Stimulated activated CD8-positive, alpha-beta memory T cell treated with anti-CD3 and anti-CD28 coated beads, Interleukin-4, amount 100 ng/mL, for 24 hours (primary cell): ENCODE measurements at places on chromosomes 13 and 19.
A peak's percentile ranks its signal among the peaks of the same experiment; 100 is the strongest.

GRCh38 chr19:6533746-6534418 is 3.1 kb downstream of the TNFSF9 start:
- no peak for DNase-seq

GRCh38 chr13:51562011-51562671 is 22.1 kb upstream of the WDFY2 start:
- DNase-seq = no peak

DNA sequence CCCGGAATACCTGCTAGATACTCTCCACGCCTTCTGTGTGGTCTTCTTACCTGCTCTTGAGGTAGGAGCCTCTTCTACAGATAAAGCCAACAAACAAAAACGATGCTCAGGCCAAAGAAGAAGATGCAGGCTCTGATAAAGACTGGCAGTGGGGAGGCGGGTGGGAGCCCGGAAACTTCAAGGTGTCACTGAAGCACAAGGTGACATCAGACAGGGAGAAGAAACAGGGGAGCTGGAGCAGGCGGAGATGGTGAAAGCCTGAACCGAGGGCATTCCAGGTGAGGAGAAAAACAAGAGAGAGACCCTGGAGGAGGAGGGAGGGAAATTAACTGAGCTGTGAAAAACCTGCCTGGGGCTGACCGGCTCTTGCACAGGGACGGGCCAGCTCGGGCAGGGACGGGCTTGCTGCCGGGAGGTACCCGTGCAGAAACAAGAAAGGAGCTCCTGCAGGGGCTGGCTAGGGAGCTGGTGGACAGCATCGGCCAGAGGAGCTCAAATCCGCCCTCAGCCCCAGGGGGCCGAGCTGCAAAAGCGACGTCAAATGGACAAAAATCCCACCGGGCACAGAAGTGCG is 19.0 kb downstream of the GNG7 start:
- no peak for DNase-seq

GRCh38 chr13:112105244-112105681 is 38.3 kb downstream of the SOX1 start:
- DNase-seq = no peak

GRCh38 chr13:52085421-52085820 is 43.5 kb downstream of the NEK5 start:
- no peak for DNase-seq

DNA sequence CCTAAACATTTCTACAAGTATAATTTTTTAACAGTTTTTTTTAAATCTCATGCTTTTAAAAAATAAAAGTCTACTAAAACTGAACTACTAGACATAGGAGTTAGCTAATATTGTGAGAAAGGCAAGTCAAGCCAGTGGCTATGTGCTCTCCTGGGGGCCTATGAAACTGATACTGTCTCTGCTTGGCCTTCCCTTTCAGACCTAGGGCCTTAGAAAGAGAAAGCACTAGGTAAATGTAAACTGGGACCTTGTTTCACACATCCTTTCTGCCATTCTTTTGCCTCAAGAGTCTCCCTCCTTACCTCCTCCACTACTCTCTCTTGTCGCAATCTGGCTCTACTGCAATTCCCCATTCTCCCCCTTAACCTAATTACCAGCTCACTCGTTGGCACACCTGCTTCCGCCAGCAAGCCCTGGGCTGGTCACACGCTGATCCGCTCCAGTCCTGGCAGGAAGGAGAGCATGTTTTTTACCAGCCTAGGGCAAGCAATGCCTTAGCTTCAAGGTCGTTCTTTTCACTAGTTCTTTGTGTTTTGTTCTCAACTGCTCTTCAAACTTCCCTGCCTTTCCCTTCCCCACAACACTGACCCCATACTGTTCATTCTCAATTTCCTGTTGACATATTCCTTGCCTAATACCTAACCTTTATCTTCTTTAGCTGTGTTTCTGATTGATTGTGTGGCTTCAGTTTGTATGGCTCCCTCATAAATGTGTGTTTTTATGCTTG is 23.1 kb downstream of the TBC1D4 start:
- DNase-seq = no peak

DNA sequence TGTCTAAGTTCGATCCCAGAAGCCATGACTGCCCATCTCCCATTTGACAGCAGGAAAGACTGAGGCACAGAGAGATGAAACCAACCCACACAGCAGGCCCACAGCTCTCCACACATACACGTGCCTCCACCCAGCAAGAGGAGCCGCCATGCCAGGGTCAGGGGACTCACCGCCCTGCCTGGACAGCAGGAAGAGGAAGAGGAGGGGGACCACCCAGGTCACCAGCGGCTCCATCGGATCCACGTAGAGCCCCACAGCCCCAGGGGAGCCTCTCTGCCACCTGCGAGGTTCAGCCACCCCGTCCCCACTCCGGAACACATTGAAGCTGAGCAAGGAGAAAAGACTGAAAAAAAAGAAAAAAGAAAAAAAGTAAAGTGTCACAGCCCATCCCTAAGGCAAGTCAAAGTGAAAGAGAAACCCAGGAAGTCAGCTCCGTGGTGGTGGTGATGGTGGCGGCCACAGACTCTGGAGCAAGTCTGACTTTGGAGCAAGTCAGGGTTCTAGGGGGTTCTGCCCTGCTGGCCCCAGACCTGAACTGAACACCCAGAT is at the start of gene IL12RB1:
Gene IL12RB1 (minus strand): TSS at position 345 of the 549 bp plus-strand sequence. CDS start 111 bp downstream, at position 234.
- DNase-seq = peak; percentile 27

DNA sequence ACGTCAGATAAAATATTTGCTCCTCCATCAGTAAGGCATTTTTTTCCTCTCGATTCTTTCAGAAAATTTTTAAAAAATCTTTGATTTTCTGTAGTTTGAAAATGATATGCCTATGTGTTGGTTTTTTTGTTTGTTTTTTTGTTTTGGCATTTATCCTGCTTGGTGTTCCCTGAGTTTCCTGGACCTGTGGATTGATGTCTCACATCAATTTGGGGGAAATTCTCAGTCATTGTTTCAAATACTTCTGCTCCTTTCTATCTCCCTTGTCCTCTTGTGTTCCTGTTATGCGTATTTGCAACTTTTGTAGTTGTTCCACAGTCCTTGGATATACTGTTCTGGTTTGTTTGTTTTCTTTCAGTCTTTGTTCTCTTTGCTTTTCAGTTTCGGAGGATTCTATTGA is 18.8 kb upstream of the FLT1 start:
- no peak for DNase-seq

GRCh38 chr19:17339088-17339741 is 1.9 kb downstream of the GTPBP3 start:
- no peak for DNase-seq

DNA sequence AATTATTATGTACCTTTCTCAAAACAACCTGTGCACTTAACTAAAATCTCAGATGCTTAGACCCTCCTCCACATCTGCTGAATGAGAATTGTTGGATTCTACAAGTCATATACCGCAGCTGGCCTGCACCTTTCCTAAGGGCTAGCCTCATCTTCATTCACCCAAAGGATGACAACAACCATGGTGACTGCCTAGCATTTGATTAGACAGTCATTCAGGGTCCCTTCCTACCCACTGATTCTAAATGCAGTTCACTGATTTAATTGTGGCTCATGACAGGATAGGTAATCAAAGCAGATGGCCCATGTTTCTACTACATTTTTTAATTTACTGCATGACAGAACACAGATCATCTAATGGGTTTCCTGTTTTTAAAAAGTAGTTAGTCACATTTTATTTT is 551.9 kb upstream of the SLC10A2 start:
- no peak for DNase-seq

GRCh38 chr19:13579388-13580060 is 73.2 kb upstream of the CACNA1A start:
- DNase-seq = no peak
